ENCODE measurements at places on chromosomes 1 and 21. TPM values are rescaled to one million over a fixed set of nuclear protein-coding genes. Genes with fewer than 3 reads are reported as not detected.

Gene CFHR5
- total RNA-seq, result not detected

Gene PRDM15
- 2.2 TPM for total RNA-seq

Gene PPT1
- total RNA-seq, result 85.2 TPM

Gene SHISA4
- 43.4 TPM for total RNA-seq

Gene KCNJ9
- total RNA-seq, result not detected

Gene C1QA
- not detected for total RNA-seq

Gene KCNQ4
- total RNA-seq, result 0.05 TPM

Gene BATF3
- total RNA-seq, result 3.3 TPM

DNA sequence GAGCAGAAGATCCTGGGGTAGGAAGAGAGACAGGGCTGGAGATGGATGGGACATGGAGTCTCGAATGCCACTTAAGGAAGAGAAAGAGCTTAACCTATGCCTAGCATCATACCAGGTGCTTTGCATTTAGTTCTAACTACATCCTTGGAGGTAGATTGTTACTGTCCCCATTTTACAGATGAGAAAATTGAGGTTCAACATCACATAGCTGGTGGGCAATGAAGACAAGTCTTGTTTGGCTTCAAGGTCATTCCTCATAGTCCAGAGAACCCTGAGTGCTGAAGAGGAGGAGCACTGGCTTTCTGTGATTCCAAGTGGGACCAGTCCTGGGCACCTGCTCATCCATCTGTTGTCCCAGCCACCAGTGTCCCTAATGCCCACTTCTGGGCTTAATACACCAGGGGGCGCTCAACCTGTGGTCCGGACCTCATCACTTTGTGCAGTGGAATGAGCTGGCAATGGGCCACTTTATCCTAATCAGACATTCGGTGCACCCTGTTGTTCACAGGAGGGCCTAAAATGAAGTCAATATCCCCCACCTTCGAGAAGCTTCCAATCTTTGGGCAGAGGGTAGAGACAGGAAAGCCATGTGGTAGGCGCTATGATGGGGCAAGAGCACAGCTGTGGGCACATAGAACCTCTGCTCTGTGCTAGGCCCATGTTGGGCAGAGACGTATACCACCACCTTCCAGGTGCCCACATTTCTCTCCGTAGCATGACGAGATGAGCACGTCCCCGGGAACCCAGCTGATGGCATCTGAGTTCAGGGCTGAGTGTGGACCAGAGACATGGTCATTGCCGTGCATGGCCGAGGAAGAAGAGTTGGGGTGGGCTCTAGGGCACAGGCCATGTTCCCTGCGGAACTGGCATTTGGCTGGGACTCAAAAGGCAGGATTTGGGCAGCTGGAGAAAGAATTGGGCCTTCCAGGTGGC lies 9.2 kb downstream of the RPS6KA1 start:
- H3K4me1 ChIP-seq, result peaks cover 16% of the 10 kb centered on the region
- no peak overlapping the region for H3K4me3 ChIP-seq
- peak; percentile 35 for DNase-seq

GRCh38 chr1:56797065-56797685 lies 22.0 kb downstream of the FYB2 start:
- no peak overlapping the region for H3K27ac ChIP-seq
- H3K36me3 ChIP-seq, result no peaks in the 10 kb centered on the region
- no peak for DNase-seq
- no peaks in the 10 kb centered on the region for H3K27me3 ChIP-seq
- no peak overlapping the region for H3K4me3 ChIP-seq

DNA sequence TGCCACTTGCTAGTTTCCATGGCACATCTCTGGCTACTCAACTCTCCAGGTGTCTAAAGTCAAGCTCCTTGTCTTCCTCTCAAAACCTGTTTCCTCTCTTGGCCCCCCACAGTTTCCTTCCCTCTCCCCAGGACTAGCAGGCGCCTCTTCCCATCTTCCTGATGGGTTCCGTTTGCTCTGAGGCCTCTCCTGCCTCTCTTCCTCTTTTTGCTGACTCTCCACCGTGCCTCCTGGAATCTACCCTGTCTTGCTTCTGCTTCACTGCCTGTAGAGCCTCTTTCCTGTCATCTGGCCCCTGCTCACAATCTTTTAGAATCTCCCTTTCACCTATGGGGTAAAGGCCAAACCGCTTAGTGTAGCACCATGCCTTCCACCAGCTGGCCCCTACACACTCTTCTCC lies 21.8 kb upstream of the LHX4 start:
- no peak overlapping the region for H3K4me3 ChIP-seq
- no peak for DNase-seq
- no peaks in the 10 kb centered on the region for H3K4me1 ChIP-seq
- no peaks in the 10 kb centered on the region for H3K27me3 ChIP-seq

- H3K36me3 ChIP-seq, result no peaks in the 10 kb centered on the region
- H3K27ac ChIP-seq, result no peak within 1 kb of the TSS
- H3K4me3 ChIP-seq, result no peak within 1 kb of the TSS
Measured at GRCh38 chr1:32246888-32247273, at the start of gene FAM167B. Gene FAM167B, plus strand, starts transcription at chr1:32247222. Its CDS starts 200 bp downstream, at chr1:32247422.

DNA sequence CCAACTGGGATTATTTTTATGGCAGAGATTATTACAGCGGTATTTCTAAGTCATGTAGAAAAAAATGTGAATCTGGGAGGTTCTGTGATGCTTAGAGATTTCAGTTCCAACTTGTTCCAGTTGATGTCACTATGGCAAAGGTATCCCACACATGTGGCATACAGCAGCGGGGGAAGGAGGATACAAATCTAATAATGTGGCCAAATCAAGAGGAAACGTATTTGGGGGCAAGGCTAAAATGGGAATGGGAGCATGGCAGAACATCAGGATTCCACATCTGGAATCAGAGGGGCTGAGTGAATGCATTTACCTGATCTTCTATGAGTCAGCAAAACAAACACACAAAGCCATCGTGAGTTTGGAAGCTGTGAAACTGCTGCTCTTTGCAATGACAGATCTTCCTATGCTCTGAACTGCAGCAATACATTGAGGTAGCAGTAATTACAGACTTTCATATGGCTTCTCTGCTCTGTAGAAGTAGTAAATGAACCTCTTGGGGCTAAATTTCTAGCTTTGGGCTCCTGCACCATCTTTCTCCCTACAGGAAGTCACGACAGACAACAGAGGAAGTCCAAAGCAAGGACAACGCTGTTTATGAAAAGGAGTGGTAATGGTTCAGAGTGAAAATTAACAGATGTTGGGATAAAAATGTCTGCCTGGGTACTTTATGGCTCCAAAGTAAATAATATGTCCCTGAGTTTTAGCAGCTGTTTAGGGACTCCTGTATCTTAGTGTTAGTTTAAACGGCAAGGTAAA lies 55.5 kb downstream of the GABPA start:
- H3K36me3 ChIP-seq, result no peaks in the 10 kb centered on the region
- peak; percentile 38 for DNase-seq
- H3K27ac ChIP-seq, result no peak overlapping the region
- H3K4me1 ChIP-seq, result peaks cover 7% of the 10 kb centered on the region
- no peaks in the 10 kb centered on the region for H3K27me3 ChIP-seq
- peak overlapping the region; percentile 11 for H3K4me3 ChIP-seq

DNA sequence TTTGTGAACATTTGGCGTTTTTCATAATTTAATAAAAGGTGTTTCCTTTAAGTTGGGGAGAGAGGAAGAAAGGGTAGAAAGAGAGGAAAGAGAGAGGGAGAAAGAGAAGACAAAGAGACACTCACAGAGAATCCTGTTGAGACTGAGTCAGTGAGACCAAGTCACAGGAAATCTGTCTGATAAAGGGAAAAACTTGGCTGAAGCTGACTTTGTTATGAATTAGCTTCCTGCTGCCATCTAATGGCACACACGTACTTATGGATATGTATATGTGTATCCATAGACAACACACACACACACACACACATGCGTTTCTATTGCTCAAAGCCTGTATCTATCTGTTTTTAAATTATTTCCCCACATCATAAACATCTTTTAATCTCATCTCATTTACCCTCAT lies 42.5 kb upstream of the DISC1 start:
- no peak overlapping the region for H3K4me3 ChIP-seq
- H3K27me3 ChIP-seq, result no peaks in the 10 kb centered on the region
- no peak overlapping the region for H3K27ac ChIP-seq
- no peaks in the 10 kb centered on the region for H3K4me1 ChIP-seq

- no peak overlapping the region for H3K27ac ChIP-seq
- peaks cover 9% of the 10 kb centered on the region for H3K4me1 ChIP-seq
- no peak for DNase-seq
- no peaks in the 10 kb centered on the region for H3K27me3 ChIP-seq
- H3K36me3 ChIP-seq, result peaks cover 87% of the 10 kb centered on the region
Measured at GRCh38 chr1:66984491-66984890, 59.7 kb downstream of the MIER1 start.

DNA sequence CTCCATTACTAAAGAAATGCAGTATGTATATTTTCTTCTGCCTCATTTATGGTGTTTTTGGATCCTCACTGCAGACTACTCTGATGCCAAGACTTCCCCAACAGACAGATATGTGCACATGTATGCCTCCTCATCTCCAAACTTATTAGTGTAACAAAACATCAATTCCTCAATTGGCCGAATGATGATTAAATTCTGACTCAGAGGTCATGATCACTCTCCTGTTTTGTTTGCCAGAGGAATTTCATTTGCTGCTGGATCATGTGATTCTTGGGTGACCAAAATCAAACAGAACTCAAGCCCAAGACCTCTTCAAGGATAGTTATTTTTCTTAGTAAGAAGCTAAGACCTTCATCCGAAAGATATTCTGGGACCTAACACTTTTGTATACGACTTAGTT lies 227.6 kb downstream of the LMO4 start:
- H3K36me3 ChIP-seq, result no peaks in the 10 kb centered on the region
- H3K4me3 ChIP-seq, result no peak overlapping the region

DNA sequence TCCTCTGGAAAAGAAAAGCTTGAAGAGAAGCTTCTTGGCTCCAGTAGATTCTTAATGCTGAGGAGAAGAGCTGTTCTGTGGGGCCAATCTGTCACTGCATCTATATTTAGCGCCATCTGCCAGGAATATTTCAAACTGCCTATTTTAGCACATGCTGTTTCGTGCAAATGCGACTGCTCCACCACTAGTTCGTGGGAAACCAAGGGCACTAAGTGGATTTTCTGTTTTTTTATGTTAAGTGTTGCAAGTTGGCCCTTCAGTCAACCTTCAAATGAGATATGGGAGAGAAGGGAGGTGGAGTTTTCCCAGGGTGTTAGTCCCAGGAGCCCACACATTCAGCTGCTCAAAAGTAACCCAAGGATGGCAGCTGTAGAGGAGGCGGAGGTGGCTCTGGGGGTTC lies 91.9 kb downstream of the TSEN15 start:
- no peak overlapping the region for H3K27ac ChIP-seq
- H3K4me3 ChIP-seq, result no peak overlapping the region
- H3K4me1 ChIP-seq, result no peaks in the 10 kb centered on the region
- H3K36me3 ChIP-seq, result no peaks in the 10 kb centered on the region
- H3K27me3 ChIP-seq, result no peaks in the 10 kb centered on the region
- DNase-seq, result no peak

GRCh38 chr1:43597721-43598120 lies 52.2 kb upstream of the KDM4A start:
- H3K27ac ChIP-seq, result no peak overlapping the region
- H3K27me3 ChIP-seq, result no peaks in the 10 kb centered on the region
- H3K4me1 ChIP-seq, result no peaks in the 10 kb centered on the region
- peaks cover 3% of the 10 kb centered on the region for H3K36me3 ChIP-seq
- no peak overlapping the region for H3K4me3 ChIP-seq

DNA sequence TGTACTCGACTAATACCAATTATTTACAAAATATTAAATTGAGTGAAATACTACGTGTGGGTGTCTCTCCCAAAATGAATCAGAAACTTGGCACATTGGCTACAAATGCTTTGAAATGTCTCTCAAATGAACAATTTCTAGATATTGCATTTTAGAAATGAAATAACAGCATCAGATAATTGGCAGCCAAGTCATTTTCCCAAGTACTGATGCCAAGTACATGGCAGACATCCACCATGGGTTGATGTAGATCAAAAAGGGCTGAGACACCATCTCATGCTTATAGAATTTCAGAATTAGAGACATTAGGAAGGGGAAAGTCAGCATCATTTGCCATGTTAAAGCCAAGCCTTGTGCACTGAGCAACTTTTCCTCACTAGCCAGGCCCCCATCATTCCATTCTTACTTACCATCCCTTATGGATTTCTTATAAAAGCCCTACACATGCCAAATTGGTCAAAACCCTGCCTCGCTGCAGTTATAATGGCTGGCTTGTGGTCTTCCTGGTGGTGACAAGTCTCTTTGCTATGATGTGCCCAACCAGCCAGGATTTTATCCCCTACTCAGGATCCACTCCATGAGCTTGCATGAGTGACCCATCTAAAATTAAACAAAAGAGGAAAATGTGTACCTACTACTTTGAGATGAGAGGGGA lies 73.1 kb downstream of the GREM2 start:
- no peaks in the 10 kb centered on the region for H3K4me1 ChIP-seq
- no peak overlapping the region for H3K27ac ChIP-seq
- DNase-seq, result no peak
- H3K27me3 ChIP-seq, result peaks cover 32% of the 10 kb centered on the region

- DNase-seq, result peak; percentile 6
- no peak overlapping the region for H3K27ac ChIP-seq
- H3K4me3 ChIP-seq, result no peak overlapping the region
- no peaks in the 10 kb centered on the region for H3K36me3 ChIP-seq
Measured at GRCh38 chr1:18805925-18806849, 53.3 kb downstream of the TAS1R2 start.

GRCh38 chr1:18463984-18464664 lies 16.6 kb upstream of the KLHDC7A start:
- no peaks in the 10 kb centered on the region for H3K36me3 ChIP-seq
- no peak overlapping the region for H3K4me3 ChIP-seq
- no peaks in the 10 kb centered on the region for H3K4me1 ChIP-seq
- no peak overlapping the region for H3K27ac ChIP-seq

GRCh38 chr1:40532844-40533424 lies 1.5 kb downstream of the ZNF684 start:
- H3K4me3 ChIP-seq, result no peak overlapping the region
- H3K27ac ChIP-seq, result no peak overlapping the region
- H3K36me3 ChIP-seq, result peaks cover 12% of the 10 kb centered on the region

- no peak for DNase-seq
- no peak overlapping the region for H3K4me3 ChIP-seq
- H3K36me3 ChIP-seq, result no peaks in the 10 kb centered on the region
- H3K27me3 ChIP-seq, result no peaks in the 10 kb centered on the region
- H3K27ac ChIP-seq, result no peak overlapping the region
- no peaks in the 10 kb centered on the region for H3K4me1 ChIP-seq
Measured at GRCh38 chr1:230536641-230537155, 105.6 kb upstream of the COG2 start.

GRCh38 chr1:42974767-42975437 lies 16.2 kb upstream of the SLC2A1 start:
- no peaks in the 10 kb centered on the region for H3K36me3 ChIP-seq
- no peak for DNase-seq
- no peak overlapping the region for H3K4me3 ChIP-seq
- H3K27me3 ChIP-seq, result no peaks in the 10 kb centered on the region
- H3K27ac ChIP-seq, result no peak overlapping the region
- H3K4me1 ChIP-seq, result peaks cover 42% of the 10 kb centered on the region

GRCh38 chr1:62144238-62144831 lies 50.3 kb upstream of the L1TD1 start:
- no peak overlapping the region for H3K27ac ChIP-seq
- no peak overlapping the region for H3K4me3 ChIP-seq
- no peaks in the 10 kb centered on the region for H3K36me3 ChIP-seq
- H3K27me3 ChIP-seq, result no peaks in the 10 kb centered on the region
- DNase-seq, result peak; percentile 39

Data from SJSA1 (cell line).